NCI-H2081 treated with DMSO at 0.1 percent for 48 hours (cell line): ENCODE measurements at places on chromosomes 1 and 21.

DNA sequence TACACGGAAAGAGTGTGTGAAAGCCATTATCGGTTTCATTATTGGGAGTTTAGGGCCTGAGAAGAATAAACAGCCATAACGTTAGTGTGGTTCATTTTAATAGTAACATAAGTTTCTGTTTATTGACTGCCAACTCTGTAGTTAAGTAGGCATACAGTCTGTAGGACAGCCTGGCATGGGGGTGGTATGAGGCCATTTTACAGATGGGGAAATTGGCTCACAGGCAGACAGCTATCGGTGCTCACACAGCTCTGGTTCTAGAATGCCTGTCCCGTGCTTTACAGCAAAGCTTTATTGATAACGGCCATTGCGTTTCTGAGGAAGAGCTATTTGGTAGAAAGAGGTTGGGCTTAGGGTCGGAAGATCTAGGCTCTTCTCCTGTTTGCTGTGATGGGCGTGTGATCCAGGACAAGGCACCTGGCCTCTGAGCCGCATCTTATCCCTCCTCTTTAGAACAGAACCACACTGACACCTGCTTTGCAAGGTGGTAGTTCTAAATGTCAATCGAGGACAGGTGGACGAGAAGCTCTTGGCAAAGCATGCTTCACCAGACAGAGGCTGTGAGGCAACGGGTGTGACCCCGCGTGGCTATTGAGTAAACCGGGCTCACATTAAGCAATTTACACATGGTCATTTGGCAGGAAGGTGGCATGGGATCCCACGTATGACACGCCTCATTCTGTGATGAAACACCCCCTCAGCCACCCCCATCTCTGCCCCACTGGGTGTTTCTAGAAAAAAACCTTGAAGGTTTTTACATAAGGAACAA is 14.9 kb downstream of the ETS2 start:
- no peak for DNase-seq

GRCh38 chr1:109504974-109505373 is 4.6 kb downstream of the AMIGO1 start:
- no peak for DNase-seq

DNA sequence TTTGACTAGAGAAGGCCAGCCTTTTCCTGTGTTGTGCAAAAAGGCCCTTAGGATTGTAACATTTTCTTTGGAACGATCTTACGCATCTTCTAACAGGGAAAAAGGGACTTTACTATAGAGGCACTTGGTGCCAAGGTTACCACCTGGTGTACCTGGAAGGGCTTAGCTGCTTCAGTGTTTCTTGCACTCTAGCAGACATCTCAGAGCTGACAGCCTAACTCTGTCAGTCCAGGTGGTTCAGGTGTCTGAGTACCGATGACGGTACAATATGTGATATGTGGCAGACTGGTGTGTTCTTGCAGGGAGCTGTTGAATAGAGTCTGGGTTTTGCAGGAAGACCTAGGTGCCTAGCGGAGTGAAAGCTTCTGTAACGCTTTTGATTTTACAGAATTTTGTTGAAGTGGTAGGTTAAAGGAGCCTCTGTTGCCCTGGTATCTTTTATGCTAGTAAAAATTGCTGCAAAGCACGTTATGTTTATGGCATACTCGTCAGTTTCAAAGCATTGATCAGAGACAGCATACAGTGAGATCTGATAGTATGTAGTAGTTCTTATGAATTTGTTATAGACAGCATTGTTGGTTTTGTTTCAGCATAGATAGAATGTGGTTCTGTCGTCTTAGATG is 1.4 kb downstream of the MAGI3 start:
- DNase-seq, result no peak

- no peak for DNase-seq
These were observed 181.0 kb downstream of the DHRS3 start for GRCh38 chr1:12436817-12437599.

DNA sequence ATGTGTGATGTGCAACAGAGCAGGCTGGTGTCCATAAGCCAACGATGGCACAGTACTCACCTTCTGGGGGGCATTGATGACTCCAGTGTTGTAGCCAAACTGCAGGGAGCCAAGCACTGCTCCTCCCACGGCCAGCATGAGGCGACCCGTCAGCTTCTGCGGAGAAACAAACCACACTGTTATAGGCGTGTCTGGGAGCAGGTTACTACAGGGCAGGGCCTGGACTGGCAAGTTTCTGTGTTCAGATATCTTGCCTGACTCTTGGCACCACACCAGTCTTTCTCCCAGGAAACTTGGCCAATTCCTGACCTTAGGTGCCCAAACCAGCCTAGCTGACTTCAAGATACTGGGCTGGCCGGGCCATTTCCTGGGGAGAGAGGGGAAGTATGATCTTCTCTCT is 15.5 kb downstream of the SLC2A1 start:
- DNase-seq, result no peak

GRCh38 chr1:162088281-162088969 is 18.9 kb downstream of the NOS1AP start:
- DNase-seq, result no peak

DNA sequence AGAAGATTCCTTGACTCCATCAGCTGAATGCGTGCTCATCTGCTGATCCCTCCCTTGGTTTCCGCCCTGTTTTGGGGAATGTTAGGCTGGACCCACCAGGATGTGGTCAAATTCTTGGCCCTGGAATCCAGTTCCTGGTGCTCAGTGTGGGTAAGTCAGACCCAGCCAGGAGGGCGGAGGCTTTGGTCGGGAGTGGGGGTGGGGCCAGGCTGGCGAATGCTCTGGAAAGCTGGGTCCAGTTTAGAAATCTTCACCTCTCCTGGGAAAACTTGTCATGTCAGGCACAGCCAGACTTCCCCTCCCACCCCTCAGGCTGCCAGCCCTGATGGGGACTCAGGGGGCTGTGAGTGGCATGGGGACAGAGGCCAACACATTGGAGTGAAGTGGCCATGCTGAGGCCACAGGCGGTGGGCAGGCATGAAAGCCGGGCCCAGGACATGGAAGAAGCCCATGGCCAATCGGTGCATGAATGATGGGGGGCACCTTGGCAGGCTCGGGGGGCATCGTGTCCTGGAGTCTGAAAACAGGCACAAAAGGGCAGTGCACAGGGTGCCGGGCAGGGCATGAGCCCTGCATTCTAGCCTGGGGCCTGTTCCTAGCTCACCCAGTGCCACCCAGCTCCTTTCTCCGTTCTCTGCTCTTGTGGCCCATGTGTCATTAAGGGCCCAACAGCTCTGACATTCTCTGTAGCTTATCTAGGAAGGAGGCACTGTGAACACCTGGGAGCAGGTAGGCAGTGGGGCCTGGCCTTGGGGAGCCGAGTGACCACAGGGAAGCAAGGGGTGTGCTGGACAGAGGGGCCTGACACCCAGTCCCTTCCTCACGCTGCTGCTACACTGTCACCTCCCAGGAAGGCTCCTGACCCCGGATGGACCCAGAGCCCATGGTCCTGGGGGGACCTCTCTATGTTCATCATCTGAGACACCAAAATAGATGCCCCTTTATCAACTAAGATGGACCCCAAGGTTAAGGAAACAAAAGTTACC is 14.6 kb upstream of the PADI1 start:
- no peak for DNase-seq

- DNase-seq, result no peak
These were observed 53.0 kb downstream of the RGS2 start for GRCh38 chr1:192861860-192862259.

DNA sequence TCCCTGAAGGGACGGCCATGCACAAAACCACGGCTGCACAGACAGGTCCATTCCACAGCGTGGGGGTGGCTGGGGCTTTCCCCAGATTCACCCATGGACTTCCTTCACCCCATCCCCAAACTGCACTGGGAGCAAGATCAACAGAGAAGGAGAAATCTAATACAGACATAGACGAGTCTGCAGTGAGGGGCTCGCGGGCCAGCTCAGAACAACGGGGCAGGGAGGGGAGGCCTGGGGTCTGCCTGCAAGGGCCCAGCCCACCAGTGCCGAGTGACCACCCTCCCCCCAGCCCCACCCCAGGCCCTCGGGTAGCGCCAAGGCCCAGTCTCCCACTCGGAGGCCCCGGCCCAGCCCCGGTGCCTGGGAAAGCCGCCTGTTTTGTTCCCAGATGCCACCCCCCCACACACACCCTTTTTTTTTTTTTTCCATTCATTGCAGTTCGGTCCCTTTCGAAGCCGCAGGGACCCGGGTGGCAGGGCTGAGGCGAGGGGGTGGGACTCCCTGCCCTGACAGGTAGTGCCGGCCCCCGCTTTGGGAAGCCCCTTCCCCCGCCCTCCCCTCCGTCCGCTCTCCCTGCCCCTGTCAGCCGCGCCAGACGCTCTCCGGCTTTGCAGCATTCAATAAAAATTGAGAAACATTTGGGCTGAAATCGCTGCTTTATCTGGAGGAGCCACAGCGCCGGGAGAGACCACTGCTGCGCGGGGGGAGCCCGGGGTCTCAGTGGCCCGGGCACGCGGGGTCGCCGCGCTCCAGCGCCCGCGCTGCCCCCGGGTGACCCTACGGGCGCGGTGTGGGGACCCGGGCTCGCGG is 543 bp upstream of the EPHB2 start:
- DNase-seq, result no peak

DNA sequence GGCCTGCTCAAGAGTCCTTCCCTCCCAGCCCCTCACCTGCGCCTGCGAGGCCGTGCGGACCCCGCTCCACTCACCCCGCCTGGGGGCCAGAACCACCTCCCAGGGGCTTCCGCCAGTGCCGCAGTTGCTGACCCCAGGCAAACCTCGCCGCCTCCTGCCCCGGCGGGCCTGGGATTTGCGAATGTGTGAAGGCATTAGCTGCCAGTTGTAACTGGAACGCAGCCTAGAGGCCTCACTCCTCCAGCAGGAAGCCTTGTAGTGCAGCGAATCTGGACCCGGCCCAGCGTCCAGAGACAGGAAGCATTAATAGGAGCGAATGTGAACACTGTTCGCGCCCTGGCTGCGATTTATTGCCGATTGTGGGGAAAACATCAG is 140.9 kb upstream of the ARHGEF16 start:
- no peak for DNase-seq
